ENCODE measurements at places on chromosomes 2 and 18.

DNA sequence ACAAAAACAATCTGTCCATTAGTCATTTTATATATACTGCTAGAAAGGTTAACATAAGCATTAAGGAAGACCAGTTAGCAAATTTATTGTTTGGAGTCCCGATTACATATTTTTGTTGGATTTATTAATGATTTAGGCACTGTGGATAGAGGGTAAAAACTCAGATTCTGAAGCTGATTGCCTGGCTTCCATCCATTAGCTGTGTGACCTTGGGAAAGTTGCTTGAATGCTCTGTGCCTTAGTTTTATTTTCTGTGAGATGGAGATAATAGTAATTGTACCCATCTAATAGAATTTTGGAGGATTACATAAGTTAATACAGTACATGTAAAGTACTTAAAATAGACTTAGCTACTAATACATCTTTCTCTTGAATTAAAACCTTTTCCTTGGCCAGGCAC lies 36.3 kb upstream of the NEMP2 start:
- DNase-seq = no peak

DNA sequence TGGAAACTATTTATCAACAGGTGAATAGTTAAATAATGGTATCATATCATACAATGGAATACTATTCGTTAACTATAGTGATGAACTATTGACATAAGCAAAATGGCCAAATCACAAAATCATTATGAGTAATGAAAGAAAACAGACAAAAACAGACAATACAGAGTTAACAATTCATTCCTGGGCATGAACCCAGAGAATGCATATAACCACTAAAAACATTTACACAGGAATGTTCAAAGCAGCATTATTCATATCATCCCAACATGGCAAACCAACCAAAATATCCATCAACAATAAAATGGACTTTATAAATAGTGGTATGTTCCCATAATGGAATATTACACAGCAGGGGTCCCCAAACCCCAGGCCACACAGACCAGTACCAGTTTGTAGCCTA lies 131.2 kb upstream of the CYP1B1 start:
- DNase-seq = no peak

DNA sequence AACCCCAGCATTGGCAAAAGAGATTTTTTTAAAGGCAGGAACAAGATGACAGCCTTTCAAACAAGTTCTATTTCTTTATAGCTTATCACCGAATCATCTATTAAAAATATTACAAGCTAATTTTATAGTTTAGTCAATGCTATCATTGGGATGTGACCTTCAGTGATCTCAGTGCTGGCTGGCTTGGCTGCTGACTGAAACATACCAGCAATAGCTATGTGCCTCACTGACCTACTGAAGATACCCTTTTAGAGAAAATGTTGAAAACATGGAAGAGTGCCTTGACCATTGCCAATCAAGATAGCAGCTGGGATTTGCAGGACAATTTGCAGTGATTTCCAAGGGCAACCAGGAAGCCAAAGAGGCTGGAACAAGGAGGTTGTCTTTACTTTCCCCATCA lies 44.0 kb downstream of the CSRNP3 start:
- DNase-seq = no peak

DNA sequence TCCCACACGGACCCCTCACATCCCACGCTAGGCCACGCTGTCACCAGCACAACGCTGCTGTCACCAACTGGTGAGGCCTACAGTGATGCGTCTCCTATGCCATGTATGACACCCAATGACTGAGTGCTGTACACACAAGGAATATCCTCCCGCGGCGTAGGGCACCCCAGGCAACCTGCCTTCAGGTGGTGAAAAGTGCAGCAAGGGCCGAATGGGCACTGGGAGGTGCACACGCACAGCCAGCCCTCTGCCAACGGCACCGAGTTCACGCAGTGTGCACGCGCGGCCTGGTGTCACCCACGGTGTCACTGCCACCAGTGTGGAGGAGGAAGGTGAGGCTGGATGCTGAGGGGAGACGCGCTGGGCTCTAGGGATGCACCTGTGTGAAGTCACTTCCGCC lies 4.5 kb downstream of the HS1BP3 start:
- DNase-seq = no peak

GRCh38 chr2:178275600-178275999 lies 81.3 kb downstream of the OSBPL6 start:
- DNase-seq = peak; percentile 83

DNA sequence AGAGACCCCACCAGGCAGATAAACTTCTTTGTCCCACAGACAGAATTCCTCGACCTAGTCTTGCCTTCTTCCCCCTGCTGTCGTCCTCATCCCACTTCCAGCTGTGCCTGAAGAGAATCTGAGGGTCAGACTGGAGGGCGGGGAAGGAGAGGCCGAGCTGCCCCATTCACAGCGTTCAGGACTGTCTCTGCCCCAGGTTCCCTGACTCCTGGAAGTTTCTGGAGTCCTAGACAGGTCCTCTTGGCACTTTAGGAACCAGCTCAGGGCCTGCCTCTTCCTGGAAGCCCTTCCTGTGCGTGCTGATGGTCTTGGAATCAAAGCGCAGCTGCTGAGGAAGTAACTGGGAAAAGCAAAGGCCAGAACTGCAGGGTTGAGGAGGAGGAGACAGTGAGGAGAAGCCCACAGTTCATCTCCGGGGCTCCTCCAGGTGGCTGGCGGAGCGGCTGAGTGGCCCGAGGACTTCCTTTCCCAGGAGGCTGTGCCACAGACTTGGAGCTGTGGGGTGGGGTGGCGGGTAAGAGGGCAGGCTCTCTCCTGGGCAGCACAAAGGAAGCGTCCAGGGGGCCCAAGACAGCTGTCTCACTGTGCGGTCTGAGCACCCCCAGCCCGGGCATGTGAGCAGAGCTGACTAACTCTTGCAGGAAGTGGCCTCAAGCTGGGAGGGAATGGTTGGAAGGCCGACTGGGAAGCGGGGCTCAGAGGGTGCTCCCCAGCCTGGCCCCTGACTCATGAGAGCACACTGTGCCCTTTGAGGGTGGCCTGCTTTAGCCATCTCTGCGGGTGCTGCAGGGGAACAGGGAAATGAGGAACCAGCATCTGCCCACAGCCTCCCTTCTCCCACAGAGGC lies 39.5 kb downstream of the SDC1 start:
- DNase-seq = peak; percentile 72

DNA sequence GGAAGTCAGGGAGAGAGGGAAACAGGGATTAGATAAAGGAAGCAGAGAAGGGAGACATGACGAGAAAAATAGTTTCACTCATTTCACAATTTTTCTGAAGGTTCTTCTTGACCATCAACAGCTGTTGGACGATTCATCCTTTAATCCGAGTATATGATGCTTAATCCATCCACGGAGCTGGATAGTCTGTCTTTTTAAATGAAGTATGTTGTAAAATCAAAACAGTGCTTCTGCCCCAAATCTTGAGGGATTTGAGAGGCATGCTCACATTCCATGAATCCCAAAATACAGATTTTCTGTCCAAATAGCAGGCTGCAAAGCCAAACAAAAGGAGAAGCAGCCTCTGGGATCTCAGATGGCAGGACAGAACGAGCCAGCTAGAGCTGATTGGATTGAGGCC lies 47.5 kb downstream of the EPAS1 start:
- no peak for DNase-seq

DNA sequence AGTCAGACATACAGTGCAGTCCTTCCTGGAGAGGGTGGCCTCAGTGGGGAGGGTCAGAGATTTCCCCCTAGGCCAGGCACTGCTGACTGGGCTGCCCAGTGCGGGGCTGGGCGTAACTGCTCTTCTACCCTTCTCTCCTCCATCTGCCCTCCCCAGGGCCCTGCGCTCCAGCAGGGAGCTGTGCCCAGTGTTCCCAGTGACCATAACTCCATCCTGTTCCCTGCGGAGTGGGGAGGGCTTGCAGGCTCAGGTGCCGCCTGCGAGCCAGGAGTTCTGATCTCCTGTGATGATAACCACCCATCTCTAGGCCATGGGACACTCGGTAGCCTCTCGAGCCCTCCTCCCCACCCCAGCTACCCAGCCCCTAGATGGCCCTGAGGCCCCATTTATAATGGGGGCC lies 107.6 kb downstream of the SMAD7 start:
- no peak for DNase-seq

DNA sequence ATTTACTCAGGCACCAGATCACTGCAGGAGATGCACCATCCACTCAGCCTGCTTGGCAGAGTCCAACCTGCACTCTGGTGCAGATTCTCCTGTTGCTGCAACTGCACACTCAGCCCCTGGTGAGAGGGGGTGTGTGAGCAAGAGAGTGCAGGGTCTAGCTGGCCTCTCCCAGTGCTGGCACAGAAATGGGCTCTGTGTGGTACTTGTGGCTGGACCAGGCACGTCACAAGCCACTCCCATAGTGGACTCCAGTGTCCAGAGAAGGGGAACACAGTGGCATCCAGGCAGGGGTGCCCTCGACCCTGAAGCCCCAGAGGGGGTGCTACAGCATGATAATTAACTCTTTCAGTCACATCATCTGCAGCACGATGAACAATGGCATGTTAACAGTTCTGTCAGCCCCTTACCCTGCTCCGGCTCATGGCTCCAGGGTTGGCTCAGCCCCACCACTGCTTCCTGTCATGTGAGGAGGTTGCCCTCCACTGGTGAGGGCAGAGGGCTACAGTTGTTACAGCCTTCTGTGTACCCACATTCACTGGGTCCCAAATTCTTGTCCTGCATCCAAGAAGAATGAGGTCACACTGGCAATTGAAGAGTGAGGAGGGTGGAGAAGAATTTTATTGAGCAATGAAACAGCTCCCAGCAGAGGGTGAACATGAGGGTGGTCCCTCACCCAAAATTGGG lies 135.7 kb downstream of the EVA1A start:
- DNase-seq = no peak

DNA sequence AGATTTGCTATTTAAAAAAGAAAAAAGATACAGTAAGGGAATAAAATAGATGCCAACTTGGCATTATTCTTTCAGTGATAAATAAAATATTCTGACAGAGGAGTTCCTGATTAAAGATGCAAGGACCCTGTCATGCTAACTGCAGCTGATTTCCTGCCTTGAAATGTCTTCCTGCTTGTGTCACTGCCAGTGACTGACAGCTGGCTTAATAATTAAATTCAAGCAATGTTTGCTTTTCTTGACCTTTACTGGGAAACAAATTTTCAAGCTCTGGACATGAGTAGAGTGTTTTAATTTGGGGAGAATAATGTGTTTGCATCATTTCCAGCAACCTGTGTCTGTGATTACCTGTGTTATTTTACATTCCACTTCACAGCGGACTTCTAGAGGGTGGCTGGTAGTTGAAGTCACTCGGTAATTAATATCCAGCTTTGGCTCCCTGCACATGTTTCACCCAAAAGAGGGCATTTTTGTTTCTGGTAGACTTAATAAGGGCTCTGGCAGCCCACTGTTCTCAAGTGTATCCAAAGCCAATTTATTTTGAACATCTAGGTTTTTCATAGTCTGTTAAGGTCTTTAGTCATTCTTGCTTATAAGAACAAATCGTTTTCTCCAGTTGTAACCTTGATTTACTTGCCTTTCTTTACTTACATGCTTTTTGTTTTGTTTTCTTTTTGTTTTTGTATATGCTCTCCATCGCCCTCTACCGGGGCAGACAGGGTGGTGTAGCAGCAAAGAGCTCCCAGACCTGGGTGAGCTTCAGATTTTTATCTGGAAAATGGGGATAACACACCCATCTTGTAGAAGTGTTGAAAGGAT lies 48.5 kb upstream of the PROKR1 start:
- peak; percentile 3 for DNase-seq

GRCh38 chr2:237859533-237860272 lies at the start of gene RAMP1:
Gene RAMP1, plus strand, starts transcription at chr2:237859623. Its CDS starts 53 bp downstream, at chr2:237859676.
- no peak for DNase-seq

- no peak for DNase-seq
Observed at GRCh38 chr2:164755952-164756351, 85.7 kb downstream of the COBLL1 start.

DNA sequence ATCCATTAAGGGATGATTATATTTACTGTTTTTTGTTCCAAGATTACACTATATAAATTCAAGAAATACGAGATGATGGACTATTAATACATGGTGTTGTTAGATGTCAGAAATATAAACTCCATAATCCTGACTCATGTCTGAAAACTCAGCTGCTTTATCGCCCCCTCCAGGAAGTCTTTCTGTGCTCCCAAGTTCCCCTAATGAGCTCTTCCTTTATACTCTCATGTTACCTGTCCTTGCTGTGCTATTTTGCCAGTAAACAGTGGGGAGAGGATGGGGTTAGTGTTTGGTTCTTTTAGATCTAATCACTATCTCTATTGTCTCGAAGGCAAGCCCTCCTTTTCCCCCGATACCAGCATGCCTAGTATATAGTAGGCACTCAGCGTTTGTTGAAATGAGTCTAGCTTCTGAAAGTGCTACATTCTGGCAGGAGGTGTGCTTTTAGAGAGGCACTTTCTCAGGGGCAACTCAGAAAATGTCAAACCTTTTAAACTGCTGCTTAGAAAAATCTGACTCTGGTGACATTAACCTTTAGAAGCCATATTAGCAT lies 21.4 kb upstream of the BARD1 start:
- DNase-seq = peak; percentile 11

GRCh38 chr2:233980955-233981561 lies 63.9 kb downstream of the TRPM8 start:
- no peak for DNase-seq

- peak; percentile 74 for DNase-seq
Observed at GRCh38 chr2:197113275-197113711, 186.8 kb upstream of the PGAP1 start.

DNA sequence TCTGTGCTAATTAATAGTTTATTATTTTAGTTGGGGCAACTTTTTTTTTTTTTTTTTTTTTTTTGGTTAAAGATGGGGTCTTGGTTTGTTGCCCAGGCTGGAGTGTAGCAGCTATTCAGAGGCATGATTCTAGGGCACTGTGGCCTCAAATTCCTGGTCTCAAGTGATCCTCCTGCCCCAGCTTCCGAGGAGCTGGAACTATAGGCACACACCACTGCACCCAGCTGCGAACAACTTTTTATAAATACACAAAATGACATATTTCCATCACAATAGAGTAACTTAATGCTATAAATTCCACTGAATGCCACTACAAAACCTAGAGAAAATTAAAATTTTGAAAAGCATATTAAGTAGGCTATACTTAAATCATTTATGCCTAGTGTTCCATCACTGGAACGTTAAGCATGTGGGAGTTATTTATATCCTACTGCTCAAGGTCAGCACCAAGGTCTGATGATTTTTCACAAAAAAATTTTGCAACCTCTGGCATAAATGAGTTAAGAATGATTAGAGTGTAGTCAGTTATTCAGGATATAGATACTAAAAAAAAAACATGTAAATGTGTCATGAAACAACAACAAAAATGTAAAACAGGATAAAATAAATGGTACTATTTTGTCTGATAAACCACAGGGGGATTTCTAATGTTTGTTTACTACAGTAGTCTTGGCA lies 46.8 kb downstream of the GFPT1 start:
- no peak for DNase-seq

GRCh38 chr2:55111230-55111569 lies 60.9 kb upstream of the RTN4 start:
- no peak for DNase-seq

GRCh38 chr18:73232933-73233332 lies 365.1 kb upstream of the NETO1 start:
- DNase-seq = peak; percentile 55

GRCh38 chr2:58727981-58728656 lies 487.0 kb upstream of the FANCL start:
- DNase-seq = peak; percentile 7

GRCh38 chr2:26639685-26640243 lies 1.4 kb downstream of the CIB4 start:
- no peak for DNase-seq

All from MV-4-11 (cell line).